ENCODE measurements at places on chromosomes 5 and 9.

DNA sequence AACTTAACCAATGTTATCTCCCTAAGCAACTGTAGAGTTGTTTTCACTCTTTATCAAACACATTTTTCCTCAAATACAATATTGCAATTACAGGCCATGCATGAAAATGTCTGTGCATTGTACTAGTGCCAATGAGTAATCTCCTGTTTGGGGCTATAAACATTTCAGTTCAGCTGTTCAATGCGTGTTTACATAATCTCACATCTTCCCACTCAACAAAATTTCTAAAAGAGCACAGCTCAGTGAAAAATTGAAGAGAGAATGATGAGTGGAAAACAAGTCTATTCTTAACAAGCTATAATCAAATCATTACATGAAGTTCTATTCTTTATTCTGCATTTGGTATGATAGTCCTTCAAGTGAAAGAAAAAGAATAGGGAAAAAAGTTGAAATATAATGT, 780.5 kb upstream of the CDH9 start:
- DNase-seq, result no peak

DNA sequence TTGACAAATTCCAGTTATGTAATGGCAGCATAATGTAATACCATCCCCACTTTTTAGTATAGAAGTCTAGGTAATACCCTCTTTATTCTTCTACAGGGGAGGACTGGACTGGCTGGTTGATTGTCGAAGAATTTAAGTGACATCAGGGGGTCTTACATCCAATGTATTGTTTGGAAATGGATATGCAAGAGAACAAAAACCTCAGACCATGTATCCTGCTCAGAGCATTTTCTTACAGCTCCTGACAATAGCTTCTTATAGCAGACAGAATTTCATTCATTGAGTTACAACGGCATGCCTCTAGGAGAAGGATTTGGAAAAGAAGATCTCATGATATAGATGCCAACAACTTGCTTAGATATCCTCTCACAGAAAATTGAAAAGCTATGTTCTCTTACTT, 2032.3 kb downstream of the EFNA5 start:
- DNase-seq, result no peak

DNA sequence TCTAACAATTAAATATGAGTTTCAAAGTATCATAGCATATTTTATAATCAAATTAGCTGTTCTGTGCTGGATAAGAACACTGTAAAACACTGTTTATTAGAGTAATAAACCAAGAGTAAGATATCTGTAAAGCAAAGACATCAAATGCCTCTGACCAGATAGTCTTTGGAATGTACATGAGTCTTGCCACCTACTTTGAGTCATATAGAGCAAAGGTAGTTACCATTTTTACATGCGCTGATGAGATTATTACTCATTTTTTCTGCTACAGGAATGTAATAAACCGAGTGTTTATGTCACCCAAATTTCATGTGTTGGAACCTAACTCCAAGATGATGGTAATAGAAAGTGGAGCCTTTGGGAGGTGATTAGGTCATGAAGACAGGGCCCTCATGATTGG, 654.5 kb downstream of the CETN3 start:
- DNase-seq, result no peak

- no peak for DNase-seq
Observed at GRCh38 chr5:173020154-173020581, 36.0 kb upstream of the CREBRF start.

DNA sequence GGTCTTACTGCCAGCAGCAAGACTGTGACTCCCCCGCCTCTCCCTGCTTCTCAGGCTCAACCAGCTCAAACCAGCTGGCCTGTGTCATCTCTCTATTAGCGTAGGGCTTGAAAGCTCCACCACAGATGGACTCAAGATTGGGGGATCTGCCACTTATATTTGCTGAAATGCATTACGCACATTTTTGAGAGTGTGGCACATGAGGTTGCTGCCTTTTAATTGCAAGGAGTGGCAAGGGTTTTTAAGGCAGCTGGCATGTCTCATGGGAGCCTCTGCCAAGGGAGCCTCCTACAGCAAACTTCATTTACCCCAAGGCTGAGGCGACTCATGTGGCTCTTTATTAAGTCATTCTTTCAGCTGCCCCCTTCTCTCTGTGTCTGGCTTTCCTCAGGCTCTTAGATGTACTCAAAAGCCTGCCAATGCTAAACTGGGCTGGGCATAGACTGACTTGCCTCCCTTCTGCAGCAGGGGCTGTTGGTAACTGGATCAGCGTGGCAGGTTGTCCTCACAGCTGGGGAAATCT, 219.3 kb downstream of the SMARCA2 start:
- DNase-seq, result no peak

DNA sequence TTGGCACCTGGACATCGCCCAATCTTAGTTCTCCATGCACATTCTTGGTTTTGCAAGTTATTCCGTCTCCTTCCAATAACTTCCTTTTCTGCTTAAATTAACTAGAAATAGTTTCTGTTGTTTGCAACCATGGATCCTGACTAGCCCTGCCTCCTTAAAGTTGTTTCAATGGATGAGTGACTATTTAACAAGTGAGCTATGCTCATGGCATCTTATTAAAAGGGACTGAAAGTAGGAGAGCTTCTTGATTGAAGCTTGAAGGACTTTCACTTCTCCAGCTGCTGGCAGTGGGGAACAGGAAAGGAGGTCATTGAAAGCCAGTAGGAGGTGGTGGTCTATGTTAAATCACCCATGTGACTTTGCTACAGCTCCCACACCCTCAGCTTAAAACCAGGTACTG, 466.8 kb downstream of the ARHGEF28 start:
- no peak for DNase-seq

- DNase-seq, result no peak
Observed at GRCh38 chr5:156971848-156972525, 9.0 kb upstream of the TIMD4 start.

GRCh38 chr9:101337237-101337636, 47.6 kb downstream of the BAAT start:
- no peak for DNase-seq

GRCh38 chr5:52620315-52620714, 167.4 kb upstream of the ITGA1 start:
- DNase-seq, result no peak

DNA sequence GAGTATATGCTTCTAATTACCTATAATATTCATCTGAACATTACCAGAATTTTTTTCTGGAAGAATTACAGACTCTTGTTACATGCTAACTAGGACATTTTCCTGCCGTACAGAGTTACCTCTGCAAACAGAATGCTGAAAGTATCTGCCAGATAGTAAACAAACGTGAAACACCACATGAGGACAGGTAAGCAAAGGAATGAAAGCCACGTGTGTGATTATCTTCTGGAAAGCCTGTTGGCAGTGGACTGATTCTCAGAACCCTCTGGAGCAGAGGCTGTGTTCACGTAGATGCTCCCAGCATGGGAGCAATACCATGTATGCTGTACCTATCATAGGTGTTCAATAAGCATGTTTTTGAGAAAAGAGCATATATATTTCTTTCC, 472.6 kb downstream of the ENC1 start:
- no peak for DNase-seq

- no peak for DNase-seq
Observed at GRCh38 chr9:68927165-68927564, 86.7 kb downstream of the PRKACG start.

- DNase-seq, result no peak
Observed at GRCh38 chr9:80012557-80013330, 441.0 kb downstream of the TLE4 start.

- DNase-seq, result no peak
Observed at GRCh38 chr5:15391704-15392397, 108.1 kb upstream of the FBXL7 start.

GRCh38 chr5:31397926-31398557, 133.9 kb downstream of the DROSHA start:
- DNase-seq, result no peak

GRCh38 chr5:134891473-134891872, 13.5 kb upstream of the PCBD2 start:
- no peak for DNase-seq

- no peak for DNase-seq
Observed at GRCh38 chr9:93061791-93062763, 3.6 kb downstream of the SUSD3 start.

DNA sequence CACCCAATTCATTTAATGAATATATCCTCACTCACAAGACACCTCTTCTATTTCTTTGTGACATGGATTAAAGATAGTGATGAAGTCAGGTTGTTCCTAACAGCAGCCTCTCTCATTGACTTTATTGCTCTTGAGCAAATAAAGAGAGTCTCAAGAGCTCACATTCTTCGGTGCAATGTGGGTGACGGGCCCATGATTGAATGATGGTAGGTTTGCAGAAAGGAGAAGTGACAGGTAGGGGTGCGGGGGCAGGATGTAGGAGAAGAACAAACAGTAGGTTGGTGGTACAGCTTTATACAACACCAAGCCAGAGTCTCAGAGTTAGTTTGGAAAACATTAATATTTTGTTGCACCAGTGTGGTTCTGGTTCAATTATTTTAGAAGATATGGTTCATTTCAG, 122.2 kb downstream of the SLIT3 start:
- DNase-seq, result no peak

DNA sequence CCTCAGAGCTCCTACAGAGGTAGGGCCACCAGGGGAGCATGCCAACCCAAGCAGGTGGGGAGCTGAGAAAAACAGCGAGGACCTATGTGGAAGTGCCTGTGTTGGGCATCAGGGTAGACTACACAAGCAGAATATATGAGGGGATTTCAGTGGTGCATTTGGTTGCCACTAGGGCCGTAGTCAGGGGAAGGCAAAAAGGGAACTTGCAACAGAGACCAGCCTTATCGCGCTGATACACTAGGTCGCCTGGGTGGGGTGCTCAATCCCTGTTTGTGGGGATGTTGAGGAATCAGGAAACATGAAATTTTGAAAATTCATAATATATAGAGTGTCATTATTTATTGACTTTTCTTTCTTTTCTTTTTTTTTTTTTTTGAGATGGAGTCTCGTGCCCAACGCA, 370.9 kb upstream of the PRR16 start:
- no peak for DNase-seq

GRCh38 chr9:131731644-131732043, 8.2 kb downstream of the RAPGEF1 start:
- no peak for DNase-seq

DNA sequence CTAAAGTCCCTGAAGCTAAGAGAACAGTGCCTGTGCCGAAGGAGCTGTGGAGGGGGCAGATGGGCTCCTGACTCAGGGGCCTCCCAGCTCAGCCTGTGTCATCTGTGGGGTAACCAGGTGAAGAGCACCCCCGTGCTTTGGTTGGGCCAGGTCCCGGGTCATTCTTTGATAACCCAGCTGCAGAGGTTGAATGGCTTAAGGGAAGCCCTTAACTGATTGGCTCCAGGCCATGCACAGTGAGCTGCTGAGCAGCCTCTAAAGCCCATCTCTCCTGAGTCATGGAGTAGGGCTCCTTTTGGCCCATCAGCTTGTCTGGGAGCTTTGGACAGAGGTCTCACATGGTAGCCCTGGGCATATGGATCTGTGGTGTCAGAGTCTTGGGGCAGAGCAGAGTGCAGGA, 28.7 kb downstream of the COL27A1 start:
- DNase-seq, result peak; percentile 43

GRCh38 chr5:88769165-88769564, 113.8 kb downstream of the MEF2C start:
- DNase-seq, result peak; percentile 39

DNA sequence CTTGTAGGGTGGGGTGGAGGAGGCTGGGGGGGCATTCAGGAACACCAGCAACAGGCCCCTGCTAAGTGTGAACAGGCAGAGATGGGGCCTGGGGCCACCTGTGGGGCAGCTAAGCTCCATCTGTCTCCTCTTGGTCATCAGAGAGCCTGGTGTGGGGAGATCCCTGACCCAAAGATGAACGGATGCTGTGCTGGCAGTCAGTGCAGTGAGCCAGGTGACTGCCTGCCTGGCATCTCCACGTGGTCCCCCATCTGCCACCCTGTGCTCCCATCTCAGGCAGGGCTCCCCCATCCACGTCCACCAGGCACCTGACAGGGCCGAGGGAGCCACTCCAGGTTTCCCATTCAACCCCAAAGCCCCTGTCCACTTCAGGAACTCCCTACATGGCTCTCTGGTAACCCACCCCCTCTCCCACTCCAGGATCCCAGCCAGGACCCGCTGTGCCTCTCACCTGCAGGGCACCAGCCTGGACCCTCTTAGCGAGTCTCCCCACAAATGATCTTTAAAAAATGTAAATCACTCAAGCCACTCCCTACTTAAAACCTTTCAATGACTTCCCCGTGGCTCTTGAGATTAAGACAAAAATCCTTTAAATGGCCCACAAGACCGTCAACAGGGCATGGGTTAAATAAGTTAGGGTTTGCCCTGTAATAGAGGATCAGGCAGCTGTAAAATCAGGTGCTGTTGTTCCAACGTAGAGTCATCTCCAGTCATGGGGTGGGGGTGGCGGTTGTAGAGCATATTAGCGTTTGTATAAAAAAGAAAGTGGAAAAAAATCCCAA, 60.8 kb downstream of the LMX1B start:
- no peak for DNase-seq

GRCh38 chr9:91160599-91161464, 200.9 kb downstream of the AUH start:
- no peak for DNase-seq

DNA sequence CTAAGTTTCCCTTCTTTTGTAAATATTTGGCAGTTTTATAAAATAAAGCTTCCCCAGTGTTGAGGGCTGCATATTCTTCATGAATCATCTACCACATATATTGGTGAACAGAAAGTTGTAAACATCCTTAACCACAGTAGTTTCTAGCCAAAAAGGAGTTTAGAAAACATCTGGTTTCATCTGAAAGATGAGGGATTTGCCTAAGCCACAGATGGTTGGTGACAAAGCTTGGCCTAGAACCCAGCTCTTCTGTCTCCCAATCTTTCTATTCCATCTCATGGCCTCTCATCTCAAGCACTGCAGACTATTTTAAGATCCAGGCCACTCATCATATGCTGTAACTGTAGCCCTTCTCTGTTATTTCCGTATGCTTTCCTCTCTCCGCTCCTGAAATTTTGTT, 232.3 kb upstream of the TRPM3 start:
- peak; percentile 83 for DNase-seq

- no peak for DNase-seq
Observed at GRCh38 chr9:13900449-13900848, 413.5 kb downstream of the NFIB start.

DNA sequence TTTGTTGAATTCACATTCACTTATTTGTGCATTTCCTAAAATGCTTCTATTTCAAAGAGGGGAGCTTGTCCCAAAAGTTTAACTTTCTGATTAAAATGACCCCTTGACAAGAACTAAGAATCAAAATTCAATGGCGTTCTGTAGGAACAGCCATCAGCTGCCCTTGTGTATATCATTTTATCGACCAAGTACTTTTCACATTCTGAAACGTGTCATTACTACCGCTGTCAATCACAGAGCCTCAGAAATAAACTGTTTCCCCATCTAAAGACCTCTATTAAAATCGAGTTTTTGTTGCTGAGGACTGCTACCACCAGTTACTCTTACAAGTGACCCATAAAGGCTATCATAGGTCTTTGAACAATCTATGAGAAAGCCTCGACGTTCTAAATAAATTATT, 1.6 kb upstream of the FOXD1 start:
- no peak for DNase-seq

GRCh38 chr5:67102708-67103107, 93.9 kb downstream of the CD180 start:
- no peak for DNase-seq

All from AG08395 (cell line).